ENCODE measurements at places on chromosomes 11 and 22.

- peak; percentile 31 for DNase-seq
Observed at GRCh38 chr11:285894-286220, 3.1 kb upstream of the PGGHG start.

DNA sequence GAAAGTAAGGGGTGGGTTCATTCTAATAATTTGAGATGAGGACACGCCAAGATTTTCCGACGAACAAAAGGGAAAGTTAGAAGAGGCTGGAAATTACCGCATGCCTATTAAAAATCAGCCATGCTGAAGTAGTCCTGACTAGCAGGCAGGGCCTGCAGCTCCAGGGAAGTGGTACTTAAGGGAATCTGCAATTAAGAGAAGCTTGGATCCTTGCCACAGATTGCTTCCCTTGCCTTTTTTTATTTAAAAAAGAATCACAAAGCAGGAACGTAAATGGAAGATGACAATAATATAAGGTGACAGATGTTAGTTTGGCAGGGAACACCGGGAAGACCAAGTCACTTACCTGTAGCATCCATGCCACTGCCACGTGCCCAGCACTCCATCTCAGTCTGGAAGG is 359.3 kb downstream of the CADM1 start:
- DNase-seq, result no peak

DNA sequence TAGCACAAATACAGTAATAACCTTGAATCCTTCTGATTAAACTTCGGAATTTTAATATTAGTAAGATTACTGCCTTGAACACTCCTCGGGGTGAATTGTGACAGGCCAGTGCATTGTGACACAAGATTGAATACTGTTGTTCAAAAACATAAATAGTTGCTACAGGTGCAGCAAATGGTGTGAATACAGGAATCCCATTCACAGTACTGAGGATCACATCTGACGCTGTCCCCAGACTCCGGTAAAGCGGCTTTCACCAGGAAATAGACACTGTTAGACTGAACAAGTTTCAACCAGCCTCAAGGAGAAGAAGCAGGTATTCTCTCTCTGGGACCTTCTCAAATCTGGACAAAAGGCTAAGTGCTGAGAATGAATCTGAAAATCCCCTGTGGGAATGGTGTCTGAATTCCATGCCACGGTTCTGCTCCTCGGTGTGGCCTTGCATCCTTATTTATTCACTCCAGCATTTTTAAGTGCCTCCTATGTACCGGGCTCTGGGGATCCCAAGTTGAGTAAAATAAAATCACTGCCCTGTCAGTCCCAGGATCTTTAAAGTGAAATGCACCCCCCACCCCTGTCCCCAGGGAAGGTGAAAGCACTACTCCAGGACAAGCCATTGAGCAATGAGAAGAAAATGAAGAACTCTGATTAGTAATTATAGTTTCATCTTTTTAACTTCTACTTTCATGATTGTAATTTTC is 3.4 kb downstream of the LGR4 start:
- DNase-seq, result no peak

DNA sequence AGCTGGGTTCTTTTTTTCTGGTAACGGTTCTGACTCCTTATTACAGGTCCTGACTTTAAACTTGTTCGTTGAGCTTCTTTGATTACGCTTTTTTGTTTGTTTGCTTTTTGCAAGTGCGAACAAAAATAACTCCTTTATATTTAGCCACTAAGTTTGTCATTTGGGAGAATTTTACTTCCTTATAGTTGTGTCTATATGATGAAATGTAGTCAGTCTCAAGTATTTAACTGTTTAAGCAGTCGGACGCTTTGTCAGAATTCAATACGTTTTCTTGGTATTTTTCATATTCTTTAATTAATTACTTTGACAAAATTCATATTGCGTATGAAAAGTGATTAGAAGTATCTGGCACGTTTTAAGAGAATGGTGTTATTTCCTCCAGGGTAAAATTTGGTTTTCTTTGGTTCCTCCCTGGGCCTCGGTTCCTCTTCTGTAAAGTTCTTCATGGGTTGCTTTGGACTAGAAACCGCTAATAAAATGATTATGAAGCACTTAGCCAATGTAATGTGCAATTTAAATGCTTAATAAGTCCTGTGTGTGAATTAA is 1.3 kb downstream of the CBL start:
- no peak for DNase-seq

GRCh38 chr11:1335811-1336761 is 26.7 kb upstream of the TOLLIP start:
- peak; percentile 69 for DNase-seq

DNA sequence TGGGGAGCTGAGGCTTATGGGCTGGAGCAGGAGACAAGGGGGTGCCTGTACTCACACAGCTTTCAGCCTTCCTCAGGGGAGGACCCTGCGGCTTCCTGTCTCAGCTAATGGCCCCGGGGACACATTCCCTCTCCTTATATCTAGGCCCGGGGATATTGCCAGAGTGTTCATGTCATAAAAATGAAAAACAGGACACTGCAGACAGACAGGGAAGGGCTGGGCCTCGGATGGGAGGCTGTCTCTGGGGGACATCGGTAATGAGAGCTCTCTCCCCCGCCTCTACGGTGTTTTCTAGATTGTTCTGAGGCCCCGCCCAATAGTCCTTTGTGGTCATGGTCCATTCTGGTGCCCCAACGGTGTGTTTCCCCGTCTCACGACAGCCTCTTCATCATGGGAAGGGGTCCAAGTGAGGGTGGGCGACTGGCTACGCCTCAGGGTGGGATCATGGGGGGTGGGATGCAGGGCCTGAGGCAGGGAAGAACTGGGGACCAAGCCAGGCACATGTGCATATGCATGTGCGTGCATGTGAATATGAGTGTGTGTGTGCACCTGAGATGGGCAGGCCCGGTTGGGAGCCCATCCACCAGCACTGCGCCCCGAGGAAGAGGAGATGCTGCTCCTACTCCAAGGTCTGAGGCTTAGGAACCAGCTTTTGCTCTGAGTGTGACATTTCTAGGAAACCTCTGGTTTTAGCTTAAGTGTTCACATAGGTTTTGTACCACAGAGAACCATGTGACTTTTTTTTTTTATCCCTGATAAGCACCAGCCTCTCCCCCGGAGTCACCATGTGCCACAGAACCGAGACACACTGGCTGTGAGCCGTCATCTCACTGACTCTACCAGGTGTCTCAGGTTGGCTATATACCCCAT is 5.3 kb downstream of the ARVCF start:
- DNase-seq, result no peak

- DNase-seq, result peak; percentile 80
Observed at GRCh38 chr11:128796270-128796669, 70.8 kb downstream of the KCNJ1 start.

DNA sequence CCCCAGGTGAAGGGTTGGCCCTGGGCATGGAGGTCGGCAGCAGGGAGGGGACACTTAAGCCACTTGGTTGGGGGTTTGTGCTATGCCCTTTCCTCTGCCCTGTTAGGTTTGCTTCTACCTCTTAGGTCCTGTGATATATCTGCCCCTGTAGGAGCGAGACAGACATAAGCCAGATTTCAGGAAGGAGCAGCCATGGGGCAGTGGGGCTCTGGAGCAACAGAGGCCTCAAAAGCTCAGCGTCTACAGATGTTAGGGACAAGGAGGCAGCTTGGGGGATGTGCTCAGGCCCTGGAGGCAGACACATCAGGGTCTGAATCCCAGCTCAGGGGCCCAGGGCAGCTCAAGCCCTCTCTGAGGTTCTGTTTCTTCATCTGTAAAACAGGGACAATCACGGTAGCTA is 27.2 kb upstream of the KCNQ1OT1 start:
- no peak for DNase-seq

DNA sequence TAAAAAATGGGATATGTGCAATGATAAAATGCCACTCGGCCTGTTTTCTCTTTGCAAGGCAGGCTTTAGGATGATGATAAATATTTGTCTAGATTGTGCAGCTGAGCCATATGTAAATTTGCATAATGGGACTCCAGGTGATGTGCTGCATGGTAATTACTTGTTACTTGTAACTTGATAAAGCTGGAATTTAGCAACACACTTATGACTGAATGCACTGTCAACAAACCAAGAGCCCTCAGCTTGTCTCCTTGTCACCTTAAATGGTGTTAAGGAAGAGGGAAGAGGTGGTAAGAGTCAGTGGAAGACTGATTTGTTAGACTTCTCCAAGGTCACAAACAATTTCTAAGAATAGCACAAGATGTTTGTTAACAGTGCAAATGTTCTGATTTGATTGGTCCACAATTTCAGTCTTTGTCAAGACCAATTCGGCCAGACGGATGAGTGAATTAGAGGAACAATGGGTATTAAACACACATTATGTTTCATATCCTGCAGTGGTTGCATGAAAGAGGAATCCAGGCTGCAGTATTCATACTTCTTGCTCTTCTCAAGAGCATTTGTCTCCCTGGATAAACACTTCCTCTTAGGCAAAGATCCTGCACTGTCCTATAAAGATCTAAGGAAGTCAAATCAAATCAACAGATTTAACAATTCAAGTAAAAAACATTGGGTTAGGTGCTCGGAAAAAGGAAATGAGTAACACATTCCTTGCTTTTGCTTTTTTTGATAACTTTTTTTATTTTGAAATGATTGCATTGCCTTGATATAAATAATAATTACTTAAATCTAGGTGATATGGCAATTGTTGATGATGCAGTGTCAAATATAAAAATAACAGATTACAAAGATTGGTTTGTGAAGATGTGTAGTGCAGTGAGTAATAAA is 448.3 kb upstream of the DDI1 start:
- DNase-seq, result no peak

GRCh38 chr22:27686534-27686933 is 115.0 kb downstream of the MN1 start:
- DNase-seq, result no peak

DNA sequence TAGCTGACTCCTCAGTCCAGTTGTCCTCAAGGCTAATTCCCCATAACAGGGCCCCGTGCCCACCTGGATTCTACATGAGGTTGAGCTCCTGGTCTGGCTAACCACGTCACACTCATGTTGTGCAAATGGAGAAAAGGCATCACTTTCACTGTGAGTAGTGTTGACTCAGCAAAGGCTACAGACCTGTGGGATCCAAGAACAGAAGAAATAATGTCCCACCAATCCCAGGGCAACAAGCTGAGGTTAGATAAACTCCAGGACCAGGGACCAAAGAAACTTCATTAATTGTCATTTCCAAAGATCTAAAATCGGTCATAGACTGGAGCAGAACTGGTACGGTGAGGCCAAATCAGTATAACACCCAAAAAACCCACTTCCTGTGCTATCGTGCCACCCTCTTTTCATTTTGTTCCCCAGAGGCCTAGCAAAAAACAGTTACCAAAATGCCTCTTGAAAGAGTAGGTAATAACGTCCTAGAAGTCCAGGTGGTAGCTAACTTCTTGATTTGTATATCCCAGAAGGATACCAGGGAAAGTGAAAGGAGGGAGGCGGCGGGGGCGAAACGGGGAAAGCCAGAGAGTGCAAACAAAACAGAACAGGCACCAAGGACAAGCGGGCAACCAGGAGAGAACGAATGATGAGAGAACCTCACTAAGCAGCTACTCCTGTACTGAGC is 1.4 kb downstream of the PCSK7 start:
- peak; percentile 56 for DNase-seq

DNA sequence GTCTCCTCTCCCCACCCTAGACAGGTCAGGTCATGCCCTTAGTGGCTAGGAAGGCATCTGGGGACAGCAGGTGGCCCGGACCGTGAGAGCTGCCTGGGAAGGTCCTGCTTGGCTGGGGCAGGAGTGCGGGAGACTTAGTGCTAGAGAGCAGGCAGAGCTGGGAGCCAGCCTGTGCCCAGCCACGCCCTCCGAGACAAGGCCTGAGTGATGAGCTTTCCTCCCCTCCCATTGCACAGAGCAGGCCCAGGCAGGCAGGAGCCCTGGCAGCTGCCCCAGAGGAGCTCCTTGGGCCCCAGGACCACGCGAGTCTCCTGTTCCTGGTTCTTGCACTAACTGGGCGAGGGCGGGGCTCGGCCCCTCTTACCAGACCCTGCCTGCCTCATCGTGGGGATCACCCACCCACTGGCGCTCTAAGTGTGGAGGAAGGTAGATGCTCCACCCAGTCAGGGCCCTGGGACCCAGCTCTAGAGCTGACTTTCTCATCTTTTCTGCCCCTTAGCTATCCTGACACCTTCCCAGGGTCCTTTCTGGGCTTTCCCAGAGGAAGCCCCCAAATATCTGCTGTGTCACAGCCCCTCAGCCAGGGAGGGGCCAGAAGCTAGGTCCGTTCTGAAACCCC is 44.9 kb downstream of the MACROD1 start:
- DNase-seq, result no peak

GRCh38 chr11:11520231-11521015 is 101.4 kb downstream of the GALNT18 start:
- DNase-seq, result no peak

DNA sequence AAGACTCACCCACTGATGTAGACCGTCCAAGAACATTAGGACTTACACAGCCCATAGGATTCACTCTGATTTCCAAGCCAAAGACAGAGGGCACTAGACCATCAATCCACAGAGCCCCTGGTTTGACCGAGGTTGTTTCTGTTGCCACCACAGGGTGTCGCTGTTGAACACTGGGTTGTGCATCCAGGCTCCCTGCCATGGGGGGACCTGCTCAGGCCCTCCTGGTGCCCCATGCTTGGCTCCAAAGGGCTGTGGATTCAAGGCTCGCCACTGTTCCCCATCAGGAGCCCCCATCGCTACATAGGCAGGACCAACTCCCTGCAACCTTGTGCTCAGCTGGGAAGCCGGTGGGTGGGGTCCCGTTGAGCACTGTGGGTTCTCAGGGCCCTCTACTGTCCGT is 128.0 kb upstream of the ANO1 start:
- DNase-seq, result peak; percentile 60

Measured in GM13976 (cell line).